Neural progenitor cell (in vitro differentiated cells): ENCODE measurements at places on chromosomes 12 and 14. TPM values are rescaled to one million over a fixed set of nuclear protein-coding genes. Genes with fewer than 3 reads are reported as not detected.

GRCh38 chr14:84128050-84128449 lies 1401.9 kb upstream of the FLRT2 start:
- no peak overlapping the region for H3K27ac ChIP-seq
- no peaks in the 10 kb centered on the region for H3K36me3 ChIP-seq
- no peak for DNase-seq
- H3K4me3 ChIP-seq = no peak overlapping the region
- no peaks in the 10 kb centered on the region for H3K27me3 ChIP-seq

- no peak overlapping the region for H3K4me3 ChIP-seq
- no peaks in the 10 kb centered on the region for H3K27me3 ChIP-seq
- no peak for DNase-seq
- no peak overlapping the region for H3K27ac ChIP-seq
Measured at GRCh38 chr14:104477666-104478380, 101.7 kb upstream of the C14orf180 start.

- H3K27ac ChIP-seq = no peak overlapping the region
- no peaks in the 10 kb centered on the region for H3K36me3 ChIP-seq
- DNase-seq = no peak
- H3K4me3 ChIP-seq = no peak overlapping the region
Measured at GRCh38 chr12:122989225-122989839, 8.9 kb downstream of the ARL6IP4 start.

- no peaks in the 10 kb centered on the region for H3K27me3 ChIP-seq
- H3K4me3 ChIP-seq = no peak overlapping the region
- DNase-seq = no peak
- H3K36me3 ChIP-seq = no peaks in the 10 kb centered on the region
Measured at GRCh38 chr14:22523283-22523682, 65.7 kb downstream of the DAD1 start.

DNA sequence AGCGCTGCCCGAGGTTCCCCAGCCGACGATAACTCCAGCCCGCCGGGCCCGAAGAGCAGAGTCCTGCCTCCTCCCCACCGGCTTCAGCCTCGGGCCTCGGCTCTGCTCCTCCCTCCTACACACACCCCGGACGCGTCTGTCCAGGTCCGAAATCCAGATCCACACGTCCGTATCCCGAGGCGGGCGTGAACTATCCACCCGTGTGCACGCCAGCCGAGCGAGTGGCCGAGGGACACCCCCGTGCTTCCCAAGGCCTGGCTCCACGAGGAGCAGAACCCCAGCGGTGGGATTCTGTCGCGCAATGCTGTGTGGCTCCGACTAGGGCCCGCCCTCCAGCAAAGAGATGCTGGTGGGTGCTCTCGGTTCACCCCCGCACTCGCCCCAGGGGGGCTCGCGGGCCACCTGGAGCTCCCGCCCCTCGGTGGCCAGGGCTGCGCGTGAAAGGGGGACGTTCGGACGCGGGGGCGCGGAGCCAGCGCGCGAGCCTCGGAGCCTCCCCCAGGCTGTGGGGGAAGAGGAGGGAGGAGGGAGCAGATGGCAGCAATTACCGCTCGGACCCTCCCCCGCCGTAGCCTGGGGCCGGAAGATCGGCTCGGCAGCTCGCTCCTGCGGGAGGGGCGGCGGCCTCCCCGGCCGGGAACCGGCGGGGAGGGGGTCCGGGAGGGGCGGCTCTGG lies 18.9 kb upstream of the ANKRD33 start:
- H3K4me1 ChIP-seq = peaks cover 49% of the 10 kb centered on the region
- peak; percentile 52 for DNase-seq
- H3K27ac ChIP-seq = no peak overlapping the region
- H3K36me3 ChIP-seq = no peaks in the 10 kb centered on the region
- H3K27me3 ChIP-seq = peaks cover 63% of the 10 kb centered on the region

HOMEZ gene
- total RNA-seq = 21.0 and 22.7 TPM in 2 replicates

CFL2 gene
- total RNA-seq = 24.5 and 105 TPM in 2 replicates

GRCh38 chr14:103209054-103209453 lies 85.8 kb downstream of the TNFAIP2 start:
- H3K27ac ChIP-seq = no peak overlapping the region
- H3K4me1 ChIP-seq = no peaks in the 10 kb centered on the region
- no peaks in the 10 kb centered on the region for H3K36me3 ChIP-seq
- H3K27me3 ChIP-seq = peaks cover 45% of the 10 kb centered on the region
- no peak overlapping the region for H3K4me3 ChIP-seq

- no peak overlapping the region for H3K27ac ChIP-seq
- H3K4me3 ChIP-seq = no peak overlapping the region
- no peaks in the 10 kb centered on the region for H3K27me3 ChIP-seq
- no peak for DNase-seq
- H3K36me3 ChIP-seq = no peaks in the 10 kb centered on the region
- no peaks in the 10 kb centered on the region for H3K4me1 ChIP-seq
Measured at GRCh38 chr12:24470050-24470449, 478.9 kb downstream of the BCAT1 start.

DNA sequence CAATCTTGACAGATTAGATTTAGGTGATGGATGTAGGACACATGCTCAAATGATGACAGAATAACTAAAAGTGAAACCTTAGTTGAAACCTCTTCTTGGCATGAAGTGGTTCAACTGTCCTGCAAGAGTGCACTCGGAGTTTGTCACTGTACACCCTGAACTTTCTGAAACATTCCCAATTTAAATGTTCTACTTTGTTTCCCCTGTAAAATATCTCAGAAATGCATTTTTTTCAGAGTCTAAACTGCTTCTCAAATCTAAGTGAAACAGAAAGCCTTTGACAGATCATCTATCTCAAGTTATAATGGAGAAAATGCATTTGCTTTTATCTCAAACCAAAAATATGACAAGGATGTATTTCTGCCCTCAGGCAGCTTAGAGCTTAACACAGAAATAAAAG lies 66.0 kb downstream of the BHLHE41 start:
- H3K36me3 ChIP-seq = peaks cover 13% of the 10 kb centered on the region
- DNase-seq = no peak
- peaks cover 8% of the 10 kb centered on the region for H3K4me1 ChIP-seq
- no peaks in the 10 kb centered on the region for H3K27me3 ChIP-seq
- H3K4me3 ChIP-seq = no peak overlapping the region
- H3K27ac ChIP-seq = no peak overlapping the region
